ENCODE measurements at places on chromosomes 3 and 15.

DNA sequence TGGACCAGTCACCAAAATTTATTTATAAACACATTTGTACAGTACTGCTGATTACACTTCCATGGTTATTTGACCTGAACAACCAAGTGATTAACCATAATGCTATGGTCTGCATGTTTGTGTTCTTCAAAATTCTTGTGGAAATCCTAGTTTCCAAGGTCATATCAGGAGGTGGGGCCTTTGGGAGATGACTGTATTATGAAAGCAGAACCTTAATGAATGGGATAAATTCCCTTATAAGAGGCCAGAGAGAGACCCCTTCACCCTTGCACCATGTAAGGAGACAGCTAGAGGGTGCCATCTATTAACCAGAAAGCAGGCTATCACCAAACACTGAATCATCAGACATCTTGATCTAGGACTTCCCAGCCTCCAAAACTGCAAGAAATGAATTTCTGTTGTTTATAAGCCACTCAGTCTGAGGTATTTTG is 1.9 kb downstream of the SCAPER start:
- no peak for DNase-seq

DNA sequence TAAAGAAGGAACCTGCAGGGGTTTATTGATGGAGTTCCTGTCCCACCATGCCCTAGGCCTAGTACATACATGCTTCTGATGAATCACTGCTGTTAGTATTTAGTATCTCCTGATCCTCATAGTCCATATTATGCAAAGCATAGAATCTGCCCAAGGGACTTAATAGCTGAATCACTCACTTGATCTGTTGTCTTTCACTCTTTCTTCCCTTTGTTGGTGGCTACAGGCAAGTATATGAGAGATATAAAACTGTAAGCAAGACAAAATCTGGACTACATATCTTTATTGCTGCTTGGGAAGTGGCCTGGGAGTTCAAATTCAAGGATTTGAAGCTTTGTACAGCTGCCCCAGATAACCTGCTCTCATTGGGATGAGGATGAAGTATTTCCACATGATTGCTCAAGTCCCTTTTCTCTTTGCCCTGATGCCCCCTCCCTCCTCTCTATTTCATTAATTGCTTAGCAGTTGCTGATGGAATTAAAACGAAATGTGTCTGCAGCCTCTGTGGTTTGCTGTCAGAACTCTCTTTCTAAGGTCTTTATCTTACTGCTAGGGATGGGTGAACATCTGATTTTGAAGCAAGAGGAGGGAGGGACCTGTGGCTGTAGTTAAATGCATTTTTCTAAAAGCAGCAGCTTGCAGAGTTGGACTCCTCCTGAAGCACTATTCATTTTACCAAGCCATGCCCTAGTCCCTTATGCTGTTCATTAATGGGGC is 114.1 kb downstream of the ZNF609 start:
- DNase-seq: no peak

GRCh38 chr15:62464705-62465104 is 299.6 kb upstream of the C2CD4B start:
- no peak for DNase-seq

DNA sequence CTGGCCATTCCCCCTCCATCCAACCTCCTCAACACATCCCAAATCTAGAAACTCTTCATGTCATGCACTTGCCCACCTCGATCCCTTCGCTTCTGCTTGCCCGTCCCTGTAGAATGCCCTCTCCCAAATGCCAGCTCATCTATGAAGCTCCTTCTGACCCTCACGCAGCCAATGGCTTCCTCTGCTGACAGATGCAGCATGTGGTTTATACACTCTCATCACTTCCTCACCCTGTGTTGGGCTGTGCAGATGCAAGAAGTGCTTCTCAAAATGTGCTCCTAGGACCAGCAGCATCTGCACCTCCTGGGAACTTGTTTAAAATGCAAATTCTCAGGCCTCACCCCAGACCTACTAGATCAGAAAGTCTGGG is 51.7 kb downstream of the SEMA5B start:
- no peak for DNase-seq

DNA sequence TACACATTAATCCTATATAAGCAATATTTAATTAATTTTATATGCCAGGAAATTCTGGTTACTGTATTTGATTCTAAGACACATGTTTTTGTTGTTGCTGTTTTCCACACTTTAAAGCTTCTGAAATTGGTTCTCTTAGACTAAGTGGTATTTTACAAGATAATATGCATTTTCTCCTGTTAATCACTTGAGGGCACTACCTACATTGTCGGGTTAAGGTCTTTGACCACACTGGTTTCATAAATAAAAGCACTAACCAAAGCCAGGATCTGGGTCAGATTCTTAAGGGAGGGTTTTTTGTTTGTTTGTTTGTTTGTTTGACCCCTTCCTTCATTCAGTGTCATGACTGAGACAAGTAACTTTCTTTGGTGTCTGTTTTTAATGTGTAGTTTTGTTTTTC is 590.2 kb downstream of the RBMS3 start:
- DNase-seq: no peak

DNA sequence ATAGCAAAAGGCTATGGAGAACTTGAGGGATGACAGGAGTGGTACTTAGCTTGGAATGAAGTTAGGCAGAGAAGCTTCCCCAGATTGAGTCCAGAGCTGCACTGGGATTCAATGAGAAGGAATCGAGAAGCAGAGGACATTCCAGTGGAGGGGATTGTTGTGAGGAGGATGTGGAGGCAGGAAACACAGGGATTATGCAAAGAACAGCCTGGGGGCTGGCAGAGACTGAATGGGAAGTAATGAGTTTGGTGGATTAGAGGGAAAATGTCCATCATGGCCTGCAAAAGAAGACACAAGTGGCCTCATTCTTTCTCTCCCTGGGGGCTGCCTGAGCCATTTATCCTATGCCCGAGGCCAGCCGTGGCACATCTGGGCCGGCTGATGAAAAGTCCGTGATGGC is 20.5 kb upstream of the SCN10A start:
- no peak for DNase-seq

GRCh38 chr15:45174069-45174468 is 13.7 kb downstream of the SHF start:
- DNase-seq: no peak

DNA sequence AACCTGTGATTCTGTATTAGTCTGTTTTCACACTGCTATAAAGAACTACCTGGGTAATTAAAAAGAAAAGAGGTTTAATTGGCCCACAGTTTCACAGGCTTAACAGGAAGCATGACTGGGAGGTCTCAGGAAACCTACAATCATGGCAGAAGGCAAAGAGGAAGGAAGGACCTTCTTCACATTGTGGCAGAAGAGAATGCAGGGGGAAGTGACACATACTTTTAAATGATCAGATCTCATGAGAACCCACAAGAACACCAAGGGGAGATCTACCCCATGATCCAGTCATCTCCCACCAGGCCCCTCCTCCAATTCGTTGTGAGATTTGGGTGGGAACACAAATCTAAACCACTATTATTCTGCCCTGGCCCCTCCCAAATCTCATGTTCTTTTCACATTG is 6.1 kb downstream of the ZKSCAN7 start:
- no peak for DNase-seq

GRCh38 chr15:63380808-63381282 is 801 bp downstream of the CA12 start:
- DNase-seq: no peak

DNA sequence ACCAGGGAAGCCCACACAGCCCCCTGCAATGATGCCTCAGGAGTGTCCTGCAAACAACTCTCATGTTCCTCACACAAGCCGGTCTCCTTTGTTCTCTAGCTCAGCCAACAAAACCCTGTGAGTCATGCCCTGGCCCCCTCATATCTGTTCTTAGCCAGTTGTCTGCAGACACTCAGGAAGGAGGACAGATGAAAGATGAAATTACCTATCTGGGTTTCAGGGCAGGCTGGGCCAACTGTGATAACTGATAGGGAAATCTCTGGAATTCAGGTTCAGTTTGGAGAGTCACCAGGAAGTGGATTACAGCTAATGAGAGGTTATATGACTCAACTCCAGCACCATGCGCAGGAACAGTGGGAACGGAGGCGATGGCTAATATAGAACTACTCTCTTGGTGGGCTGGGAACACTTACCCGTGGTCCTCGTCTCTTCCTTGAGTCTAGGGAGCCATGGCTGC is 352.0 kb upstream of the ADAMTS9 start:
- no peak for DNase-seq

- no peak for DNase-seq
These were observed 121.4 kb upstream of the SGO1 start for GRCh38 chr3:20307383-20307782.

Data from type B pancreatic cell (in vitro differentiated cells).